ENCODE measurements at places on chromosomes 13 and 19.

- no peak for DNase-seq
Measured at GRCh38 chr13:49348751-49349150, 95.1 kb downstream of the CAB39L start.

DNA sequence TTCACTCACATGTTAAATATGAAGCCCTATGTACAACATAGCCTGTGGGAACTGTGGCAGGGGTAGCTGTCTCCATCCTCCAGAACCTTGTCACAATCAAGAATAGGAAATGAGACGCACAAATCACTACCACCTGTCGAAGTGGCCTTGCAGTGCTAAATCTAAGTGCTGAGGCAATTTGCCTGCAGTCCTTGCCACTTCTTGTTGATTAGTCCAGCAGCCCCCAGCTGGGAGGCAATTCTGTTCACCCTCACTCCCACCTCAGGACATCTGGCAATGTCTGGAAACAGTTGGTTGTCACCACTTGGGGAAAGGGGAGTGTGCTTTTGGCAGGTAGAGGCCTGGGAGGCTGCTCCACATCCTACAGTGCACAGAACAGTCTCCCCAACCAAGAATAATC, 10.7 kb downstream of the RFX2 start:
- no peak for DNase-seq

- DNase-seq = no peak
Measured at GRCh38 chr13:21948769-21949474, 278.0 kb downstream of the FGF9 start.

DNA sequence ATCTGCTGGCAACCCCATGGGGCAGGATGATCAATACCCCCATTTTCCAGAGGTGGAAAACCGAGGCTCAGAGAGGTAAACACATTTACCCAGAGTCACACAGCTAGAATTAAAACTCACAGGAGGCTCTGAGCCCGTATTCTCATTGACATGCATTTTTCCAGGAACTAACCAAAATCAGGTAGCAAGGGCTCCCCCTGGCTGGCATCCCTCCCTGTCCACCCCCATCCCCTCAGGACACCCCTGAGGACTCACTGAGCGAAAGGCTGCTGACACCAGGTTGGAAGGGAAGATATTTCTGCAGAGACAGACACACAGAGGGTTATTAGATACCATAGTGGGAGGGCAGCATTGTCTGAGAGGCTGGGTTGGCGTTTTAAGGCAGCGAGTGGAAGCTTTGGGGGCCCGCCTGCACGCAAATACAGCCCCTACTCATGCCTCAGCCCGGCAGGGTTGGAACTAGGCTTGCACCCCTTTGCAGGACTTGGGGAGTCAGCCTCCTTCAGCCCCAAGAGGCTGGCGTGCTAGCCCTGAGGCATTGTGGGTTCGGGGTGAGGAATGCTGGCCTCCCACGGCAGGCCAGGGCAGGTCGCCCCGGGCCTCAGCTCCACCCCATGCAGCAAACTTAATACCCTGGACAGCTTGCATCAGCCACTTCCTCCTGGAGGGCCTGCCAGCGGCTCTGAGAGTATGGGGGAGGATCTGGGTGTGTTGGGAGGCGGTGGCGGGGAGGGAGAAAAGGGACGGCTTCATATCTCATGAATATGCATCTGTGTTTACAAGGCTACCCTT, 3.9 kb downstream of the SLC1A5 start:
- peak; percentile 99 for DNase-seq

- DNase-seq = no peak
Measured at GRCh38 chr13:73913079-73913740, 221.0 kb downstream of the KLF12 start.

- DNase-seq = no peak
Measured at GRCh38 chr13:59997976-59998375, 165.8 kb downstream of the DIAPH3 start.

GRCh38 chr13:20331419-20331818, 99.3 kb upstream of the GJB6 start:
- DNase-seq = no peak

DNA sequence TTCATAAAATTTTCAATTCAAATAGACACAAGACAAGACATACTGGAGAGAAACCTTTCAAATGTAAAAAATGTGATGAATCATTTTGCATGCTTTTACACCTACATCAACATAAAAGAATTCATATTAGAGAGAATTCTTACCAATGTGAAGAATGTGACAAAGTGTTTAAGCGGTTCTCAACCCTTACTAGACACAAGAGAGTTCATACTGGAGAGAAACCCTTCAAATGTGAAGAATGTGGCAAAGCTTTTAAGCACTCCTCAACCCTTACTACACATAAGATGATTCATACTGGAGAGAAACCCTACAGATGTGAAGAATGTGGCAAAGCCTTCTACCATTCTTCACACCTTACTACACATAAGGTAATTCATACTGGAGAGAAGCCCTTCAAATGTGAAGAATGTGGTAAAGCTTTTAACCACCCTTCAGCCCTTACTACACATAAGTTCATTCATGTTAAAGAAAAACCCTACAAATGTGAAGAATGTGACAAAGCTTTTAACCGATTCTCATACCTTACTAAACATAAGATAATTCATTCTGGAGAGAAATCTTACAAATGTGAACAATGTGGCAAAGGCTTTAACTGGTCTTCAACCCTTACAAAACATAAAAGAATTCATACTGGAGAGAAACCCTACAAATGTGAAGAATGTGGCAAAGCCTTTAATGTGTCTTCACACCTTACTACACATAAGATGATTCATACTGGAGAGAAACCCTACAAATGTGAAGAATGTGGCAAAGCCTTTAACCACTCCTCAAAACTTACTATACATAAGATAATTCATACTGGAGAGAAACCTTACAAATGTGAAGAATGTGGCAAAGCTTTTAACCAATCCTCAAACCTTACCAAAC, 24.6 kb upstream of the ZNF431 start:
- DNase-seq = no peak

GRCh38 chr13:30510091-30510490, 44.4 kb upstream of the HMGB1 start:
- no peak for DNase-seq

- DNase-seq = no peak
Measured at GRCh38 chr13:18949970-18950369, 231.7 kb downstream of the TUBA3C start.

- peak; percentile 0 for DNase-seq
Measured at GRCh38 chr19:15595069-15595468, 19.9 kb upstream of the CYP4F8 start.

DNA sequence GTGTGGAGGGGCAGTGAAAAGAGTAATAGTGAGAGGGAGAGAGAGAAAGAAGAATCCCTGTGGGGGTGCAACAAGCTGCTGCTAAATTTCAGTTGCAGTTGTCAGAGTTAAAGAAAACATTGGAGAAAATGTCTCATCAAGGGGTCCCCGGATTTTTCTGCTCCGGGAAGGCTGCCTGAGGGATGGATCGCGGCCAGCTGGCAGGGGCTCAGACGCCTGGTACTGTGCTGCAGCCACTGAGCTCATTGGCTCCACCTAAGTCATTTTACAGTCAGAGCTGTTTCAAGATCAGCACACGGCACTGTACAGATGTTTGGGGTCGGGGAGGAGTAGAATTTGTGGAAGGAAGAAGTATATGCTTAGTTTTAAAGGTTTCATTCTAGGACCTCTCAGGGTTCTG, 106.2 kb downstream of the SHISA2 start:
- DNase-seq = no peak

- no peak for DNase-seq
Measured at GRCh38 chr13:47250146-47250545, 353.3 kb upstream of the HTR2A start.

- no peak for DNase-seq
Measured at GRCh38 chr13:28022848-28023518, 34.5 kb upstream of the URAD start.
